Cortex of kidney (tissue), 1 donor: ENCODE measurements at places on chromosomes 2 and 18.

GRCh38 chr2:46779447-46779941 is 136.1 kb downstream of the MCFD2 start:
- no peak for DNase-seq

DNA sequence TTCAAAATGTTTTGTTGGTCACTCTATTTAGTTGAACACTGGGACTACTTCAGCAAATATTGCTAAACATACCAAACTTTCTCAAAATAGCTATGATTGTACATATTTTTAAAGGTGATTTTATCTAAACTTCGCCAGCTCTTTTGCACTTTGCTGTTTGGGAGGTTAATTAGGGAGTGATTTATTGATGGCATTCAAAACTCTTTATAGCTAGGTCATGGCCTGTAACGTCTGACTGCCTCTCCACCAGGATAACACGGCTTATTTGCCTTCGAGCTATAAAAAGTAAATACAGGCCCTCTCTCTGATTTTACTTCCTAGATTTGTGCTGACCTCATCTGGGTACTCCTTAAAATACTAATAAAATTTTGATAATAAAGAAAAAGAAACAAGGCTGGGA is 931.9 kb downstream of the DCDC2C start:
- DNase-seq: no peak

GRCh38 chr2:10868465-10869314 is 43.0 kb upstream of the KCNF1 start:
- DNase-seq: no peak

DNA sequence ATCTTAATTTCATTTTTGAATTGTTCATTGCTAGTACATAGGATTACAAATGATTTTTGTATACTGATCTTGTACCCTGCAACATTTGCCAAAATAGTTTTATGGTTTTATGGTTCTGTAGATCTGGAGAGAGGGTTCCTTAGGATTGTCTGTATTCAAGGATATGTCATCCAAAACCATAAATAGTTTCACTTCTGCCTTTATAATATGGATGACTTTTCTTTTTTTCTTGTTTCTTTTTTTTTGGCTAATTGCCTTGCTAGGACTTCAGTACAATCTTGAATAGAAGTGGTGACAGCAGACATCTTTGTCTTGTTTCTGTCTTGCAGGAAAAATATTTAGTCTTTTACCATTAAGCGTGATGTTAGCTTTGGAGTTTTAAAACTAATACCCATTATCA is 383.9 kb upstream of the HS6ST1 start:
- DNase-seq: no peak

- no peak for DNase-seq
Observed at GRCh38 chr2:6866275-6866671, 566 bp upstream of the CMPK2 start.

- no peak for DNase-seq
Observed at GRCh38 chr18:74610051-74610615, 12.5 kb downstream of the ZNF407 start.

DNA sequence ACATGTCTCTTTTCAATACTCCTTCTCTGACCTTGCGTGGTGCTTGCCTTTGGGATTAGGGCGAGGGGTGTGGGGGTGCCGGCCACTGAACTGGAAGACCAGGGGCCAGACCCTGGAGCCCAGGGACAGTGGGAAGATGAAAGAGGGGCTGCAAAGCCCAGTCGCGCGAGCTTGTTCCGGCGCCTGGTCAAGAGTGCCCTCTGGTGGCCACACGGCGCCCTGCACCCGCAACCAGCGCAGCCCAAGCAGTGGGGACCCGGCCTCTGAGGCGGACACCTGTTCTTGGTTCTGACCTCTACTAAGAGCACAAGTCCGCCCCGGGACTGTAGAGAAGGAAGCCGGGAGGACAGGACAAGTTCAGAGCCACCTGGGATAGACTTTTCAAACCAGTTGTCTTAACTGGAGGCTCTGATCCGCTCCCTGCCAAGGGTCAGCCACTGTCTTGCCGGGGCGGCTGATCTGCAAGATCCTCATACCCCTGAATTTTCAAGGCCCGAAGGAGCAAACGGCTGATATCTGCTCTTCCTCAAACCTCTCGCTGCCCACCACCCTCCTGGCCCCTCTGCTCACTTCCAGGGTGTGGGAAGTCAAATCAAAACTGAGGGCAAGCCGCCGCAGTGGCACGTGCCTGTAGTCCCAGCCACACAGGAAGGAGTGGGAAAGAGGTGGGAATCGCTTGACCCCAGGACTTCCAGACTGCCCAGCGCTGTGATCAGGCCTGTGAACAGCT is 14.9 kb upstream of the MSH6 start:
- DNase-seq: no peak

DNA sequence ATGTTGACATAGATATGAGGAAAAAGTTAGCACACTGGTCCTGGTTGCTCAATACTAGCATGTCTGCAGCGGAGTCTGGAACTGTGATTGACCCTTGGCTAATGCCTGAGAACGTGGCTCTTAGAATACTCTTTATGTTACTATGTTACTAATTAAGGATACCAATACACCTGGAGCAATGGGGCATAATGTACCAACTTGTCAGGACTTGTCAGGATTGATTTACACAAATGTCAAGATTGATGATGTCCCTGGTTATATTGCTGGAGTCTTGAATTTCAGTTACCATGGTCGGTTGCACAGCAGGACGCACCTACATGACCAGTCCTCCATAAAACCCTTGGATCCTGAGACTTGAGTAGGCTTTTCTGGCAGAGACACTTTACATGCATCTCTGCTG is 810.9 kb downstream of the CPS1 start:
- DNase-seq: no peak

- no peak for DNase-seq
Observed at GRCh38 chr2:118103951-118104940, 16.0 kb downstream of the INSIG2 start.

DNA sequence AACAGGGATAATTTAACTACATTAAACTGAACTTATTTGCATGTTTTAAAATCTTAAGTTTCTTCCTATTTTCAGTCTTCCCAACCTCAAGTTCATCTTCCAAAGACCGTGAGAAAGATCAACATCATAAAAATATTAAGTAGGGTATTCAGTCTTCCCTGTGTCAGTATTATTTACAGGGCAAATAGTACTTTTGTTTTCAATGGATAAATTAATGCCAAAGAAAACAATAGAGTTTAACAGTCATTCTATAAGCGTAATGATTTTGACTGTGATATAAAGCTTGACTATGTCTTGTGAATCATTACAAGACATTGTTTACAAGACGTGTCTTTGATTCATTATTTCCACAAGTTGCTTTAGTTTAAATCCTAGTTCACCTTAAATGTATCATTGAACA is 48.0 kb upstream of the NRXN1 start:
- DNase-seq: no peak

DNA sequence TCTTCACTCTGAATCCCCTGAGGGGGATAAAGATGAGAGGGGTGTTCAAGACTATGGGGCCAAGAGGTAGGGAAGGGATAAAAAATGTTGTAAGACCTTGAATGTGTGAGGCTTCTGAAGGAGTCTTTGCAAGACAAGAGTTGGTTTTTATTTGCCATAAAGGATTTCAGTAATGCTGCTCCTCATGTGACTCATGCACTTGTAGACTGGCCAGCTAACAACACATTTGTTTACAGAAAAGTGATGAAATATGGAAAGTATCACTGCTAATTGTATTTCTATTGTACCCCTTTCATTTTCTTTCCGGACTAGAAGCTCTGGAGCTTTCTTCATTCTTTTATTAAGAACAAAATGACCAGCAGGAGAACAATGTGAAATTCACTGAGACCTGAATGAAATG is 782.1 kb downstream of the EPHA4 start:
- DNase-seq: no peak

DNA sequence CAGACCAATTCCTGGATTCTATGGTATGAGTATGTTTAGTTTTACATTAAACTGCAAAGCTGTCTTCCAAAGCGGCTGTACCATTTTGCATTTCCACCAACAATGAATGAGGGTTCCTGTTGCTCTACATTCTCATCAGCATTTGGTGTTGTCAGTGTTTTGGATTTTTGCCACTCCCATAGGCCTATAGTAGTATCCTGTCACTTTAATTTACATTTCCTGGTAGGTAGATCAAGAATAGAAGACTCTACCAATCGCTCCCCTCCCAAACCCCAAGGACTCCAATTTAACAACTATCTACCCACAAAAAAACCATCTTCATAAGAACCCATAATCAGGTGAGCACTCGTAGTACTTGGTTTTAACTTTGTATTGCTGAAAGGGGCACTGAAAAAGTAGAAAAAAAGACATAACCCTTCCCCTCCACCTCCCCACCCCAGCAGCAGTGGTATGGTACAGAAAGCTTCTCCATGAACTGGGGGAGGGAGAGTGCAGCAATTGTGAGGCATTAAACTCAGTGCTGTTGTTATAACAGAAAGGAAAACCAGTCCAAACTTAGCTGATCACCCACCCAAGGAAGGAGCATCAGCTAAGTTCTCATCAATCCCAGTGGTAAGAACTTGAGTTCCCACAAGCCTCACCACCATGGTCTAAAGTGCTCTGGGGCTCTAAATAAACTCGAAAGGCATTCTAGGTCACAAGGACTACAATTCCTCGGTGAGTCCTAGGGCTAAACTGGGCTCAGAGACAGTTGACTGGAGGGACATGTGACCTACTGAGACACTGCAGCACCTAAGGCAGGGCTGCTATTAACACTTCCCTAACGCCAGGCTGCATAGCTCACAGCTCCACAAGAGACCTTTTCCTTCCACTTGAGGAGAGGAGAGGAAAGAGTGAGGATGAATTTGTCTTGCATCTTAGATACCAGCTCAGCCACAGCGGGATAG is 35.5 kb upstream of the CYTIP start:
- no peak for DNase-seq
